Stimulated activated CD4-positive, alpha-beta T cell treated with anti-CD3 and anti-CD28 coated beads, Interleukin-2, amount 100 ng/mL, for 24 hours (primary cell): ENCODE measurements at places on chromosomes 3 and 15.
A peak's percentile ranks its signal among the peaks of the same experiment; 100 is the strongest.

GRCh38 chr3:44661189-44661588, 12.7 kb downstream of the ZNF35 start:
- no peak for DNase-seq

GRCh38 chr15:39321977-39322376, 258.9 kb upstream of the THBS1 start:
- DNase-seq, result no peak

DNA sequence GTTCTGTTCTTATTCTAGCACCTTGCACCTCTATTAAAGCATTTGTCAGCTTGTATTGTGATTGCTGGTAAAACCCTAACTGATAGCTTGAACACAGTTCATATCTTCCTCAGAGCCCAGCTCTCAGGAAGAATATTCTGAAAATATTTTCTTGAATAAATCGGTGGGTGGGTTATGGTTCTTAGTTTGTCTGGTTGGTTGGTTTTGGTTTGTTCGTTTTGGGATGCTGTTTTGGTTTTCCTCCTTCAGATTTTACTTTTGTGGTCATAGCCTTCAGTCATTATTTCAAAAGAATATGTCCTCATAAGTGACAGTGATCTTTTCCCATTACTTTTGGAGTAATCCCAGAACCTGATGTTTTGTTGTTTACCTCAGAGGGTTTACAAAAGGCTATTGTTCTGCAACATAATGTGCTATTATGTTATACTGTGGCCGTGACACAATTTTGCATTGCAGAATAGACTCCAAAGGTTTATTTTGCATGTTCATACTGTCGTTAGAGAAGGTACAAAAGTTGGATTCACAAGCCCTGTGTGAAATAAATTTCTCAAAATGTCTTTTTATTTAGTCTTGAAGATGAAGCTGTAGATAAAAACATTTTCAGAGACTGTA, 2.7 kb upstream of the TMEM87A start:
- DNase-seq, result no peak

DNA sequence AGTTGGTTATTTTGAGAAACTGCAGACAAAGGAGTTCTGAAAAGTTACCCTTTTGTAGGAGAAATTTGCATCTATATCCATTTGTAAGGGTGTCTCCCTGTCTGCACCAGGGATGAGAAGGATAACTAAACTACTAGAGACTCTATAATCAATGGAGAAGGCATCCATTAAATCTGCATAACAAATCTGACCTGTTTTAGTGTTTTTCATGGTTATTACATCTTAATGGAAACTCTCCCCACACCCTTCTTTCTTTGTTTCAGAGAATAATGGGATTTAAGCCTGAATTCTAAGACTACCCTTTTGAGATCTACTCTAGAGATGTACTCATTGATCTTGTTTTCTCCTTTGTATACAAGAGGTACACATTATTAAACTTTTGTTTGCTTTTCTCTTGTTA, 82.0 kb upstream of the DAZL start:
- no peak for DNase-seq

- no peak for DNase-seq
Observed at GRCh38 chr3:172675441-172676193, 35.2 kb downstream of the NCEH1 start.

- DNase-seq, result no peak
Observed at GRCh38 chr3:14949126-14949525, 1.7 kb downstream of the NR2C2 start.

DNA sequence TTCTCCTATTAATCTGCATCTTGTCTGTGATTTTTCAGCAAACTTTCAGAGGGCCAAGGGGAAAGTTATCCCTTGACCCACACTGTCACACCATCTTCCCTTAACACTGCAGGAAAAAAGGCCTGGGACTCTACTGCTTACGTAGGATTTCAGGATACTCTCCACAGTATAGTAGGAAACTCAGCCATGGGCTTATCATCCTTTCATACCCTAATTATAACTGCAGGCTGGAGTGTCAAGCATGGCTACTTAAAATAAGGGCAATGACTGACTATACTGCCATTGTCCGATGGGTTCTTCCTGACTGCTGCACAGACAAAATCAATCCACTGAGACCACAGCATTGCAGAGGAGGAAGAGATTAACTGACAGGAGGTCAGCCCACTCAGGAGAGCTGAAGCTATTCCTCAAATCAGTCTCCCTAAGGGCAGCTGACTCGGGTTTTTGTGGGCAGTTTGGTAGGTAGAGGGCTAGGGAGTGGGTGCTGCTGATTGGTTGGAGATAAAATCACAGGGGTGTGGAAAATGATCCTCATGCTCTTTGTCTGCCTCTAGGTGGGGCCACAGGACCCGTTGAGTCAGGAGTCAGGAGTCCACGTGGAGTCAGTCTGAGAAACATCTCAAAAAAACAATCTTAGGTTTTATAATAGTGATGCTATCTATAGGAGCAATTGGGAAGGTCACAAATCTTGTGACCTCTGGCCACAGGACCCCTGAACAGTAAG, 118.2 kb upstream of the STRIT1 start:
- no peak for DNase-seq

DNA sequence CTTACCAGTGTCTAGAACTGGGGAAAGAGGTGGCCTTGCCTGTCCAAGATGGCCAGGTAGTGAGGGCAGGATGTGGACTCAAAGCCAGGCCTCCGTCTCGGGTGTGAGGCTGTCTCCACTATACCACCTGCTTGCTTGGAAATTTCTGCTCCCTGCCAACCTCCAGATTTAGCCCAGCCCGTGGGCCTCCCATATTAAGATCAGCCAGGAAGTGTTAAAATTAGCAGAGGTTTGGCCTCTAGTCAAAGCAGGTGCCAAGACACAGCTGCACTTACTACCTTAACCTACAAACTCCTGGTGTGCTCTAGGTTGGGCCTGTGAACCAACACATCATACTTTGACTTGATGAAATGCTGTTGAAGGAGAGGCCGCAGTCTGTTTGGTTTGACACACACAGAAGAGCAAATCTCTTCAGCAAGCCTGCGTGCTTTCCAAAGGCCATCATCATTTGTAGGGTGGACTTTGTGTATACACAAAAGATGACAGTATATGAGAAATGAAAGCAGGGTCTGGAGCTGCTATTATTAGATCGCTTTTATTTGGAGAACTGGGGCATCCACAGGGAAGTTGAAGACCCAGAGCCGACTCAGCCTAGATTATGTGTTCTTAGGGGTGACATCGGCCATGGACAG, 206.5 kb downstream of the XXYLT1 start:
- no peak for DNase-seq

DNA sequence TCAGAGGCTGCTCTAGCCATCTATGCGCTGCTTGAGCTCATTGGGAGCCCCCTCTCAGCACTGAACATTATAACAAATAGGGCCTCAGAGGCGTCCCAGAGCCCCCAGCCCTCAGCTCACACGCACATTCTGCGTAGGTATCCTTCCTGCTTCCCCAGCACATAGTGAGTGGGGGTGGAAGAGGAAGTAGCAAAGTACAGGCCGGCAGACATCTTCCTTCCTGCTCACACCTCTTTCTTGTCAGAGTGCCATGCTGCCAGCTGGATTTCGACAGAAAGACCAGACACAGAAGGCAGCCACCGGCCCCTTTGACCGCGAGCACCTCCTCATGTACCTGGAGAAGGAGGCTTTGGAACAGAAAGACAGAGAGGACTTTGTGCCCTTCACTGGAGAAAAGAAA, 16.6 kb downstream of the TMOD2 start:
- DNase-seq, result no peak

- no peak for DNase-seq
Observed at GRCh38 chr3:66839508-66839907, 158.6 kb upstream of the KBTBD8 start.

DNA sequence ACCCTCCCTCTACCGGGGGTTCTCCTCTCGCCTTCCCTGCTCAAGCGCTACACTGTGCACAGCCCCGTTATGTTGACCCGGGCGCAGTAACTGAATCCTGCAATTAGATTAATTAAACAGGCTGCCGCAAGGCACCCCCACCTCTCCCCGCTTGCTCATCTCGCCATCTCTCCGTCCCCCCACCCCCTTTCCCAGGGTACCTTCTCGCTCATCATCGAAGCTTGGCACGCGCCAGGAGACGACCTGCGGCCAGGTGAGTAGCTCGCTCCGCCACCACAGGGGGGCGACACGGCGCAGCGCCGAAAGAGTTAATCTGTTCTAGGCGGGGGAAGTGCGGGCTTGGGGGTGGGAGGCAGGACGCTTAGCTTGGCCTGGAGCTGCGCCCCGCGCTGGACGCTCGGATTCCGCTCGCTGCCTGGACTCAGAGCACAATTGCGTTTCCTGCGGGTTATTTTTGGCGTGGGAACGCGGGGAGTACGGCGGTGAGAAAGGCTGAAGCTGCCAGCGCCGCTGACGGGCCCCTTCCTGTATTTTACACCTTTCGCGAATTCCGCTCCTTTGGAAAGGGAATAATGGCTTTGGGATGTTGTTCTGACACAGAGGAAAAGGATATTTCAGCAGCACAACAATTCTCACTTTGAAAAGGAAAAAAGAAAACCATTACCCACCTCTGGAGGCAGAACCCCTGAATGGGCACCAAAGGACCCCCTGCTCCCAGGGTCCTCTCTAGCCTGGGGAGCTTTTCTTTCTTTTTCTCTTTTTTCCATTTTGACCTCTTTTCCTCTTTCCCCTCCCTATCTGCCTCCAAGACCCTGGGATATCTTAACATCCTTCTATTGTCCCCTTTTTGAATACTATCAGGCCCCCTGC, 1.5 kb downstream of the DLL4 start:
- DNase-seq, result peak; percentile 71

DNA sequence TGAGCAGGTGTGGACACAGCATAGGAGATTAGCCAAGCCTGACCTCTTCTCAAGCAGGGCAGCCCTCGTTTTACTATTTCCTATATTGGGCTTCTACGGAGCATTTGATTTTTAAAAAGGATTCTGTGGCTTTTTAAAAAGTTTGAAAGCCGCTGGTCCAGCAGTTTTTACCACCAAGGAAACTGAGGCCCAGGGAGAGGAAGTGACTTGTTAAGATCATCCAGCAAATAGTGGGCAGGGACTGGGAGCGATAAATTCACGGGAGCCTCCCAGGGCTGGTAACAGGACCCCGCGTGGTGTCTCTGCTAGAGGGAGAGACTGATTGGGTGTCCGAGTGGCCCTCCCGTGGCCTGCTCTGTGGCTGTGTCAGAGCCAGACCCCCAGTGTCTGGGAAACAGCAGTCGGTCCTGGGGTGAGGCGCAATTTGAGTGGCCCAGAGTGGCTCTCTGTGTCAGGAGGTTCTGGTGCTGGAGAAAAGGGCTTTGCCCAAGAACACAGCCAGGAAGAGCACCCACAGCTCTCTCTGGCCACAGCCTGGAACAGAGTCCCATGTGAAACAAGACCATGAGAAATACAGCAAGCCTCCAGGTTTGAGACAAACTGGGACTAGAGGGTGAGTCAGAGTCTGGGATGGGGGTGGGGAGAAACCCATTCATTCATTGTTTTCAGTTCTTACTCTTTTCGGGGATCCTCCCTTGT, 4.2 kb downstream of the FURIN start:
- peak; percentile 75 for DNase-seq

DNA sequence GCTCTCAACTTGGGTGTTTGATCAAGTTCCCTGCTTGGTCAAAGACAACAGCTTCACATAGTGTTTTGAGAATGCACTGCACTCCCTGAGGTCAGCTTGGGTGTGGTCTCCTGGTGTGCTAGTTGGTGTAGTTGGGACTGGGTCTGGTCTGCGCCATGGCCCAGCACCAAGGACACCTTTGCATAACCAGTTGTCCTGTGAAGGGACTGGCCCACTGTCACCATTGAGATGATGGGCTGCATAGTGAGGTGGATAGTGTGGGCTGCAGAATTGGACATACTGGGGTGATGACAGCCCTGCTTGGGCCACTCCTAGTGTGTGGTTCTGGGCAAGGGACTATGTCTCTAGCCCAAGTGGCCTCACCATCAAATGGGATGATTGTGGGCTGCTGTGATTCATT, 9.5 kb downstream of the RPSA start:
- no peak for DNase-seq

- no peak for DNase-seq
Observed at GRCh38 chr3:175098644-175099043, 239.5 kb downstream of the NAALADL2 start.

DNA sequence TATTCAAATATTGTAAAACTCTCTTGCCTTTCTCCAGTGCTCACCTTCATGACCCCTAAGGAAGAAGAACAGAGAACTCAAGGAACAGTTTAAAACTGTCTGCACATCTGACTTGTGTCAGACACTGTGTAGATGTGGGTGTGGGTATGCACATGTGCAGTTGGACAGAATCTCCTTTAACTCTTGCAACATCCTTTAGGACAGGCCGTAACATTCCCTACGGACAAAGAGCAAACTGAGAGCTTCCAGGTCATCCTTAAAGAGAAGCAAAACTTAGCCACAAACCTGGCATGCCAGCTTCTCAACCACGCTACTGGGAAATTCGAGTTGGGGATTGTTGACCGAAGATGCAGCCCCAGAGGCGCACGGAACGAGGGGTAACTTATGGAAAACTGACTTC, 4.1 kb upstream of the SFMBT1 start:
- no peak for DNase-seq

GRCh38 chr15:81294516-81294880, 29.4 kb downstream of the STARD5 start:
- DNase-seq, result no peak

DNA sequence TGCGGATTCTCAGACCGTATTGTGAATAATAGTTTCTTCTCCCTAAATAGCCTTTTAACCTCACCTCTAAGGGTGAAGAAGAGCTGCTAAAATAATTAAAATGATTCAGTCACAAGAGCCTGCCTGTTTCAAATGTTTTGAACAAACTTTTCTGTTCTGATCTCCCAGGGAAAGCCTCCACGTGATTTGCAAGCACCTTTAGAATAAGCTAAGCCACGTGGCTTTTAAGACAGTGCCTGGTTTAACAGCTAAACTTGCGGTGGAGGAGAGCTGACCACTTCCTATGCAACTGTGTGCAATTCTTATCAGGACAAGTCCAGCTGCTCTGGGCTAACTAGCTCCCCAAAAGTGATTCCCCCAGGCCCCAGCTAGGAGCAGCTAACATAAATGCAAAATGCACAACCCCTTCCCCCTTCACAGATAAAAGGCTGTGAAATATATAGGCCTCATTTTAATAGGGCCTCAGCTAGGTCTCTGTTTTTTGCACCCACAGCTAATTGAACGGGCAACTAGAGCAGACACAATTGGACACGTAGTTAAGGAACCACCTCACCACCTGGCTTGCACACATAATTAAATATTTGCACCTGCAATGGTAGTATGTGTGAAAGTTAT, 401.2 kb upstream of the NR2F2 start:
- DNase-seq, result no peak

- no peak for DNase-seq
Observed at GRCh38 chr3:62604751-62605351, 231.5 kb upstream of the FEZF2 start.
